ENCODE measurements at places on chromosomes 5 and 9. TPM values are rescaled to one million over a fixed set of nuclear protein-coding genes. Genes with fewer than 3 reads are reported as not detected.

The PCDHB12 gene
- under 0.01 TPM for total RNA-seq

The JAKMIP2 gene
- total RNA-seq = not detected

The FOCAD gene
- 40.0 TPM for total RNA-seq

The SV2C gene
- total RNA-seq = not detected

The SLC30A5 gene
- 49.7 TPM for total RNA-seq

The DEPDC1B gene
- 3.9 TPM for total RNA-seq

The HSD17B3 gene
- not detected for total RNA-seq

The ANKRD18A gene
- under 0.01 TPM for total RNA-seq

The FOXI1 gene
- total RNA-seq = not detected

The AGTPBP1 gene
- total RNA-seq = 33.8 TPM

The ATP10B gene
- not detected for total RNA-seq

The LHX2 gene
- not detected for total RNA-seq

The ENTREP1 gene
- 0.39 TPM for total RNA-seq

The CAVIN4 gene
- total RNA-seq = 0.79 TPM

The INSL4 gene
- total RNA-seq = not detected

The KIF24 gene
- 1.4 TPM for total RNA-seq

The SLC4A9 gene
- not detected for total RNA-seq

The HAND1 gene
- total RNA-seq = 196 TPM

The NUTM2F gene
- total RNA-seq = not detected

The F12 gene
- 7.9 TPM for total RNA-seq

The C5orf58 gene
- not detected for total RNA-seq

The TSPAN17 gene
- total RNA-seq = 23.2 TPM

The GADD45G gene
- 51.4 TPM for total RNA-seq

All from placental epithelial cell (primary cell).